Activated naive CD4-positive, alpha-beta T cell treated with anti-CD3 and anti-CD28 coated beads for 36 hours (primary cell): ENCODE measurements at places on chromosomes 2 and 18. TPM values are rescaled to one million over a fixed set of nuclear protein-coding genes. Genes with fewer than 3 reads are reported as not detected.

Gene CTIF
- 3.6 TPM for total RNA-seq

Gene UGT1A1
- total RNA-seq, result not detected

Gene INPP1
- 6.3 TPM for total RNA-seq

Gene RNF125
- 12.0 TPM for total RNA-seq

Gene NOSTRIN
- not detected for total RNA-seq

Gene STK17B
- total RNA-seq, result 143 TPM

Gene FMNL2
- total RNA-seq, result 2.5 TPM

Gene CNTNAP5
- total RNA-seq, result not detected

DNA sequence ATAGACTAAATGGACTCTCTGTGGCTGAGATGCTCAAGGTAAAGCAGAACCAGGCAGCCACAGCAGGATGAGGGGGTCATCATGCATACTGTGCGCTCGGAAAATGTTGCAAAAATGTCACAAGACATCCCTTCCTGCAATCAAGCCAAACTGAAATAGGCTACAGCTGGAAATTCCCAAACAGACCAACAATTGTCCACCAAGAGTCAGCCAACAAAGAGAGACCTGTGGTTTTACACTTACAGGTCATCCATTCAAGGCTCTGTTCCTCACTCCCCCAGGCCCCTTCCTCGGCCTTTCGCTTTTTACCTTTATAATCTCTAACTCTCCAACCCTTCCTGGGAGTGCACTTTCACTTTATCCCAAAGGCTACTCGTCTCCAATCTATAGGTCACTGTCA lies 1066.9 kb downstream of the TSN start:
- no peak overlapping the region for H3K4me3 ChIP-seq
- H3K27ac ChIP-seq, result no peak overlapping the region
- H3K36me3 ChIP-seq, result no peaks in the 10 kb centered on the region
- H3K4me1 ChIP-seq, result no peaks in the 10 kb centered on the region

DNA sequence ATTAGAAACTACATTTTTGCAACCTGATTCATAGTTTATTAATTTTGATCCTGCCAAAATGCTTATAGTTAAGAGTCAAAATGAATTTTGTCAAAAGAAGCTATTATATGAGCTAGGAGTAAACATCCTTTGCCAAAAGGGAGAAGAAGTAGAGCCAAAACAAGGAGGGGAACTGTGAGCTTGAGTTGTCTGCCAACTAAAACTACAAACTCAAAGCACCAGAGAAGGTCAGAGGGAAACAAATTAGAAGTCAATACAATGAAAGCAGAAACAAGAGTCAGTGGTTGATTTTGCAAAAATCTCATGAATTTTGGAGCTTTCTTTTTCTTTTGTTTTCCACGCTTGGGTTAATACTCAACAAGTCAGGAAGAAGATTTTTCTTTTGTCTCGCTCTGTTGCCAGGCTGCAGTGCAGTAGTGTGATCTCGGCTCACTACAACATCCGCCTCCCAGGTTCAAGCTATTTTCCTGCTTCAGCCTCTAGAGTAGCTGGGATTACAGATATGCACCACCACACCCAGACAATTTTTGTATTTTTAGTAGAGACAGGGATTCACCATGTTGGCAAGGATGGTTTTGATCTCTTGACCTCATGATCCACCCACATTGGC lies 508.5 kb downstream of the RIT2 start:
- no peak overlapping the region for H3K27ac ChIP-seq
- H3K4me3 ChIP-seq, result no peak overlapping the region
- no peak for DNase-seq
- no peaks in the 10 kb centered on the region for H3K36me3 ChIP-seq
- no peaks in the 10 kb centered on the region for H3K27me3 ChIP-seq

DNA sequence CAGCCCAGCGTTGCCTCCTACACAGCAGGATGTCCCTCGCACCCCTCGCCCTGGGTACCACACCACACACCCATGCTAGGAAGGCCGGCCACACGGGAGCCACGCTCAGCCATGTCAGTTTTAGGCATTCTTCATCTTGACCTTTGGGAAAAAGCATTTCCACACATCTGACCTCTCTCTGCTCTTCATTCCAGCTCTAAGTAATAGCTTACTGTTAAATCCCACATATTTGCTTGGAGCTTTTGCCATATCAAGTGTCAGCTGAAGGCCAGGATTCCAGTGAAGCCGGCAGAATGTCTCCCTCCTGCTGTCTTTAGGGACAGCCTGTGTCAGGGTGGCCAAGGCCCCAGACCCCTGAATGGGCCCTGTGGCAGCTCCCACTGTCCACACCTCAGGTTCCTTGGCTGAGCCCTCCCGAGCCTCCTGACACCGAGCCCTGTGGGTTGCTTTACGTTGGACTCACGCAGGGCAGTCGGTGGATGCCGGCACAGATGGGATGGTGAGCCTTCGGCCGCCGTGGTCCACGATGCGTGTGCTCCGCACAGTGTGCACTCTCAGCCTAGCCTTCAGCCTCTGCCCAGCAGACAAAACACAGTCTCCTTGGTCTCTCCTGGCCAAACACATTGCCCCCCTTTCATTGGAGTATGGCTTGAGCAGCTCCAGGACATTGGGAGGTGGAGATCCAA lies 202.0 kb downstream of the SEPTIN10 start:
- H3K27me3 ChIP-seq, result no peaks in the 10 kb centered on the region
- no peak overlapping the region for H3K27ac ChIP-seq
- H3K4me1 ChIP-seq, result no peaks in the 10 kb centered on the region
- H3K36me3 ChIP-seq, result no peaks in the 10 kb centered on the region
- H3K4me3 ChIP-seq, result no peak overlapping the region

- peaks cover 11% of the 10 kb centered on the region for H3K4me1 ChIP-seq
- no peak overlapping the region for H3K27ac ChIP-seq
- H3K27me3 ChIP-seq, result no peaks in the 10 kb centered on the region
These were observed 212.5 kb downstream of the ZFP36L2 start for GRCh38 chr2:43013821-43014345.

DNA sequence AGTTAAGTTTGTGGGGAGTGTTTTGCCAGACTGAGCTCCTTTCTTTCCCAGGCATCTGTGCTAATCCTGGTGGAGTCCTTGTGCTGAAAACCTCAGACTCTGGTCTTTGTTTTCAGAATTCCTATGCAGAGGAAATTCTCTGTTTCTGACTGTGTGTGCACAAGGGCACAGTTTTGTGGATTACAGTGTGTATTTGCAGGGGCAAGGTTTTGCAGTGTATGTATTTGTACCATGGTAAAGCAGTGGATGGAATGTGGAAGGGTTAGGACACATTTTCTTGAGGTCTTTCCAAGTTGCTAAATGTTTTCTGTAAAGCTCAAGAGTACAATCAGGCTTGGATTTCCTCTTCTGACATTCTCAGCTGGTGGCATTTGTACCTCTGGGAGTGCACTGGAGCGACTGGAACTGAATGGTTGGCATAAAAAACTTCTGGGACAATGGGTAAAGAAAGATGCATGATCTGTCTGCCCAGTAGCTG lies 139.5 kb upstream of the RND3 start:
- no peak for DNase-seq
- no peak overlapping the region for H3K4me3 ChIP-seq
- H3K27me3 ChIP-seq, result no peaks in the 10 kb centered on the region
- no peaks in the 10 kb centered on the region for H3K36me3 ChIP-seq

- no peak for DNase-seq
- H3K4me3 ChIP-seq, result peak overlapping the region; percentile 41
- H3K27me3 ChIP-seq, result peaks cover 8% of the 10 kb centered on the region
- no peak overlapping the region for H3K27ac ChIP-seq
- peaks cover 3% of the 10 kb centered on the region for H3K36me3 ChIP-seq
- H3K4me1 ChIP-seq, result peaks cover 35% of the 10 kb centered on the region
These were observed 18.1 kb downstream of the ZNF516 start for GRCh38 chr18:76476665-76477561.

GRCh38 chr2:24820175-24820513 lies 26.9 kb downstream of the CENPO start:
- DNase-seq, result no peak
- H3K4me3 ChIP-seq, result no peak overlapping the region
- no peaks in the 10 kb centered on the region for H3K27me3 ChIP-seq

- no peaks in the 10 kb centered on the region for H3K27me3 ChIP-seq
- peak overlapping the region; percentile 82 for H3K27ac ChIP-seq
- H3K4me3 ChIP-seq, result peak overlapping the region; percentile 50
- H3K36me3 ChIP-seq, result peaks cover 6% of the 10 kb centered on the region
These were observed 95.9 kb downstream of the NEB start for GRCh38 chr2:151638191-151638933.

GRCh38 chr2:12970861-12971260 lies 254.1 kb downstream of the TRIB2 start:
- H3K27ac ChIP-seq, result no peak overlapping the region
- H3K4me1 ChIP-seq, result peaks cover 4% of the 10 kb centered on the region
- DNase-seq, result no peak
- H3K4me3 ChIP-seq, result no peak overlapping the region

DNA sequence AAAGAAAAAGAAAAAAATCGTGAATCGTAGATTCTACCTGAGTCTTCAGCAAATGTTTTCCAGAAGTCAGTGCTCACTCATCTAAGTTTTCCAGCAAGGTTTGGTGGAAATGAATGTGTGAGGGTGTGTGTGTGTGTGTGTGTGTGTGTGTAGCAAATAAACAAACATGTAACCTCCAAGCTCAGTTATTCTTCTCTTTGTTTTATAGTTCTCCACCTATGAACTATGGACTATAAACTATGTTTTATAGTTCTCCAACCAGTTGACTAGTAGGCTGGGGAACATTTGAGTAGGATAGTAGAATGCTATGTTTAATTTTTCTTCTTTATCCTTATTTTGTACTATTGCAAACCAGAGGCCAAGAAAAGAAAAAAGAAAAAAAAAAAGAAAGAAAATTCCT lies 44.6 kb upstream of the SERPINE2 start:
- H3K4me3 ChIP-seq, result no peak overlapping the region
- DNase-seq, result no peak
- no peak overlapping the region for H3K27ac ChIP-seq
- H3K4me1 ChIP-seq, result peaks cover 9% of the 10 kb centered on the region
- no peaks in the 10 kb centered on the region for H3K36me3 ChIP-seq

DNA sequence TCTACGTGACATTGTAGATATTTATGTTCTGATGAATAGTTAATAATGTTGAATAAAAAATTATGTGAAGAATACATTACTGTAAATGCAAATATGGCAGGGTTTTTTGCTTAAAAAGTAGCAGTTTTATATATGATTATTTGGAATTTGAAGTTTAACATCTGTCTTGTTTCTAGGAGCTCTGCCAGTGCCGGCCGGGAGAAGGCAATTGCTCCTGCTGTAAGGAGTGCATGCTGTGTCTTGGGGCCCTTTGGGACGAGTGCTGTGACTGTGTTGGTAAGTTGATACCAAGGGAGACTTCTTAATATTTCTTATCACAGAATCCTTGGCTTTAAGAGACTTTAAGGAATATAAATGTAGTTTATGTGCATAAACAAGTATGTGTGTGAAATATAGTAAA lies 25.2 kb downstream of the TWSG1 start:
- no peaks in the 10 kb centered on the region for H3K4me1 ChIP-seq
- no peaks in the 10 kb centered on the region for H3K27me3 ChIP-seq
- no peak overlapping the region for H3K27ac ChIP-seq
- H3K4me3 ChIP-seq, result no peak overlapping the region

DNA sequence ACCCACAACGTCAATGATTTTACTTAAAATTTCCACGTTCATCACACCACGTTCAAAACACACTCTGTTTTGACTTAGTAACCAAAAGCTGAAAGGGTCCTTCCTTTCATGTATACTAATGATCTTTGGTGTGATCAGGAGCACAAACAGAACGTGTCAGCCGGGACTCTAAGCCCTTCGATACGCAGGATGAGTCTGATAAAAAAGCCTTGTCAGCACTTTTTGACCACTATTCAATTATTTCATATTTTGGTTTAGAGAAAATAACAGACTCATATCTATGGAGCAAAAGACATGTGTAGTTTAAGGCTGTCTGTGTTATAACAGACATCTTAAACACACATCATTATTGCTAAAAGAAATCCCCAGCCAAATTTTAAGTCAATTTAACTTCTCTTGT lies 345.3 kb downstream of the ZNF516 start:
- no peak for DNase-seq
- no peaks in the 10 kb centered on the region for H3K27me3 ChIP-seq
- no peak overlapping the region for H3K27ac ChIP-seq
- H3K36me3 ChIP-seq, result no peaks in the 10 kb centered on the region
- H3K4me3 ChIP-seq, result no peak overlapping the region
- no peaks in the 10 kb centered on the region for H3K4me1 ChIP-seq

DNA sequence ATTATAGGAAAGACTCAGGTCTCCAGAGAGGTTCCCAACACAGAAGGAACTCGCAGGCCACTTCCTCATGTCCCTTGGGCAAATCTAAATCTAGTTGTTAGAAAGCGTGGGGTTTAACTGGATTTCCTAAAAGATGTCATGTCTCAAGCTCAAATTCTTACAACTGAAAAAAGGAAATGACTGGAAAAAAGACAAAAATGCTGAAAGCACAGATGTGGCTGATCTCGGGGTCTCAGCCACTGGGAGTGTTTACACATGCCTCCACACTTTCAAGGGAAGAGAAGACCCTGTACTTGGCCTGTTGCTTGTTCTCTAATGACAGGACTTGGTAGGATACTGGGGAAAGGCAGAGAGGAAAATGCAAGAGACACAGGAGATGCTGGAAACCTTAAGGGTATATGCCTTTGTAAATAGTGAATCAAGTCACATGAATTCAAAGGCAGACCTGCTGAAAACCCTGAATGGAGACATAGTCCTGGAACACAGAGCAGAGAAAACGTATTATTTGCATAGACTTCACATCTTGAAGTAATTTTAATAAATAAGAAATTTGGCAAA lies 160.9 kb upstream of the MEIS1 start:
- no peak overlapping the region for H3K4me3 ChIP-seq
- DNase-seq, result no peak
- H3K27ac ChIP-seq, result no peak overlapping the region
- H3K27me3 ChIP-seq, result peaks cover 2% of the 10 kb centered on the region

DNA sequence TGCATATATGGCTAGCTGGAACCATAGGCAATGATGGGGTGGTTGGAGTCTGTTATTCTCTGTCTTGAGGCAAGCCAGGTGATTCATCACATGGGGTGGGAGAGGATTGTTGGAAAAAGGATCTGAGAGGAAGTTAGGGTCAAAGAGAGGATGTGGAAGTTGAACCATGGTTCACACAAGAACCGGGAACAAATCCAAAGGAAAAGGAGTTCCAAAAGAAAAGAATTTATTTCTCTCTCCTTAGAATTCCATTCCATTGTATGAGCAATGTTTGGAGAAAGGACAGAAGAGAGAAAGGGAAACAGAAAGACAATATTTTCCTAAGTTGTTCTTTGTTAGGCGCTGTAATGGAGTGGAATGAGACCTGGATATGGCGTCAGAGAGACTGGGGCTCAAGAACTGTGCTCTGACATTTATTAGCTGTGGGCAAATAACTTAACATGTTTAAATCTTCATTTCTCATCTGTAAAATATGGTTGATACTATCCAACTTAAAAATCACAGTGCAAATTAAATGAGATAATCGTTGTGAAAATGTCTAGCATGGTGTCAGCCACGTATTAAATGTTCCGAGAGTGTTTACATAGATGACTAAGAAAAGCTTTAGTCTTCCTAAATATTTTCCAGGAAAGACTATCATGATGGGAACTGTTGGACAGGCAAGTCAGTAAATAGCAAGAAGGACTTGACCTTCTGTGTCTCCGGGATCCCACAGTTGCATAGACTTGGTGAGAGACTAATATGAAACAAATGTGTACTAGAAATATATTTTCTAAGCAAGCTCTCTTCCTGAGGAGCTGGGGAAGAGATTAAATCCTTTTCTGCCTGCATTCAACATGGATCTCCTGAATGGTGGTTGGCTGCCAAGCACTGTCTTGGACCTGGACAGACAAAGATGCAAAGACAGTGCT lies 71.4 kb downstream of the TRIB2 start:
- peaks cover 3% of the 10 kb centered on the region for H3K27me3 ChIP-seq
- no peak overlapping the region for H3K4me3 ChIP-seq
- H3K36me3 ChIP-seq, result no peaks in the 10 kb centered on the region
